ENCODE measurements at places on chromosomes 2 and 18.

DNA sequence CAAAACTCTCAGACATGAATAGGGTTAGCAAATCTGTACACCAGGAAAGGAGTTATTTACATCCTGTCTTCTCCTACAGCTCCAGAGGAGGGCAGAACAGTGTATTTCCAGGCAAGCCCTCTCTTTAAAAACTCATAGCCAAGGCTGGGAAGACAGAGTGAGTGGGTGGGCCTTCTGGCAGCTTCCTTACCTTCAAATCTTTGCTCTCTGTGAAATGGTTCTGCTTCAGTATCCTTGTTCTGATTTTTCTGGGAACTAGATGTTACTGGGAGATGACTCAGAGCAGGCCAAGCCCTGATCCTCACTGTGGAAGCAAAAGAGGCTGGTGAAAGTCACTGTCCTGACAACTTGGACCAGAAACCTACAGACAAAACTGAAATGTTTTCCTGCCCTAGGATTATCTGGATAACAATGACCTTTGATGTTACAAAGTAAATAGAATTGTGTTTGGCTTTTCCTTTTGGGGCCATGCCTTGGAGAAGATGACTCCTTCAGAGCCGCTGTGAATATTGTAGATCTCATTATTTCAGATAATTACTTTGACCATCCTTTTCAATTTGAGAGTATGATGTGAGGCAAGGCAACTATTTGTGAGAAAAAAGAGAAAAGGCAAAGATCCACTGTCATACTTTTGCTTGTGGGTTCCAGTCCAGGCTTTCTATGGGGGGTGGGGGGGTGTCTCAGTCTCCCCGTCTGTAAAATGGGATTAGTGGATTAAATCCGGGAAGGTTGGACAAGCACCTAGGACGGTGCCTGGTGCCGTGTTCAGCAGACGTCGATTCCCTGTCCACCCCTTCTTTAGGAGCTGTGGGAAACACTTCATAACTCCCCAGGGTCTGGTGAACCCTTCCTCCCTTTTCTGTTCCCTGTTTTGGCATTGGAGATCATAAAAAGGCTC, 644 bp upstream of the QPCT start:
- DNase-seq = no peak

DNA sequence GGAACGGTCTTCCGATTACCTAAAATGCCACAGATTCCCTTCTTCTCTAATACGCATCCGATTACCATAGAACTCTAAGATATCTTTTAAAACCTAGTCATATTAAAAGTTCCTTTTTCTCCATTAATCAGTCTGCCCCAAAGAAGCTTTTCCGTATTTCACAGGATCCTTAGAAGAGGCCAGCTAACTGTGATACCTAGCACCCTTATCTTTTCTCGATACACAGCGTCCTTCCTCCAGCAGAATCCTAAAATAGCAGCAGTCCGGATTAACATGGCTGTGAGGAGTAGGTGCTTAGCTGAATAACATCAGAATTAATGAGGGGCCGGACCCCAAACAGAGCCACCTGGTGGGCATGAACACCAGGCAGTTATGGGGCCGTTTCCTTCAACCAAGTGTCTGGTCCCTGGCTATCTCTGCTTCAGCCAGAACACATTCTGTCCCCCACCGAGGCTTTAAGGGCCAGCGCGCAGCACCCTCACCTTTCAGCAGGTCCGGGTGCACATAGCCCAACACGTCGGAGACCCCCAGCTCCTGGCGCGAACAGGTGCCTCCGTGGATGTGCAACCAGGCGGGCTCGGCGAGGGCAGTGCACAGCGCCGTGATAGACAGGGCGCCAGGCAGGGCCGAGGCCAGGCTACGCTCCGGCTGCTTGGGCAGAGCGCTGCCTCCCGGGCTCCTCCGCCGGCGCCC, 995 bp downstream of the TMEM127 start:
- DNase-seq = no peak

DNA sequence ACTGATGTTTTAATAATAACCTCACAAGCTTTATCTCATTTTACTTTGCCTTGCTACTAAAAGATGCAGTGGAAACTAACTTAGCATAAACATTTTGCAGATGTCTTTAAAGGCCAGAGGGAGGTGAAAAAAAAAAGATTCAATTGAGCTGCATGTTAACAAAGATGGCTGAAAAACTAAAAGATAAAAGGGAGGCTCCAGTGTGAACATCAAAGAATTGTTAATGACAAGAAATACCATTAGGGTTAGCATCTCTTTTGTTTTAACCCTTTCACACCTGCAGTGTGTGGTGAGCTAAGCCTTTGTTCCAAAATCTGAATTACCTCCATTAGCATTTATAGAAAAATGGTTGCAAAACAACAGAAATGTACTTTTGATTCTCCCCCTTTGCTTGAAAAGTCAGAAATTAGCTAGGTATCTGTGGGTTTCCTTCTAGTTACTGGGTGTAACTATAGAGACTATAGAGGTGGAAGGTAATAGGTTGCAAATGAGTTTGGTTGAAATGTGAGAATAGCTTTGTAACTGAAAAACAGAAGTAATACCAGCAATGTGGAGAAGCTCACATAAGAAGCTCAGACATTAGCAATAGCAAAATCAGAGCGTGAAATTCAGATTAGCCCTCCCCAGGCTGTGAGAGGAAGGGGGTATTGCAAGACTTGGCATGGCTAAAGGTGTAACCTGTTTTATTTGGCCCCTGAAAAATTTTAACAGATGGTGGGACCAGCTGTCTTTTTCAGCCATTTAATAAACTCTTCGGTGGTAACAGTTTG, 34.8 kb upstream of the SP5 start:
- DNase-seq = no peak

DNA sequence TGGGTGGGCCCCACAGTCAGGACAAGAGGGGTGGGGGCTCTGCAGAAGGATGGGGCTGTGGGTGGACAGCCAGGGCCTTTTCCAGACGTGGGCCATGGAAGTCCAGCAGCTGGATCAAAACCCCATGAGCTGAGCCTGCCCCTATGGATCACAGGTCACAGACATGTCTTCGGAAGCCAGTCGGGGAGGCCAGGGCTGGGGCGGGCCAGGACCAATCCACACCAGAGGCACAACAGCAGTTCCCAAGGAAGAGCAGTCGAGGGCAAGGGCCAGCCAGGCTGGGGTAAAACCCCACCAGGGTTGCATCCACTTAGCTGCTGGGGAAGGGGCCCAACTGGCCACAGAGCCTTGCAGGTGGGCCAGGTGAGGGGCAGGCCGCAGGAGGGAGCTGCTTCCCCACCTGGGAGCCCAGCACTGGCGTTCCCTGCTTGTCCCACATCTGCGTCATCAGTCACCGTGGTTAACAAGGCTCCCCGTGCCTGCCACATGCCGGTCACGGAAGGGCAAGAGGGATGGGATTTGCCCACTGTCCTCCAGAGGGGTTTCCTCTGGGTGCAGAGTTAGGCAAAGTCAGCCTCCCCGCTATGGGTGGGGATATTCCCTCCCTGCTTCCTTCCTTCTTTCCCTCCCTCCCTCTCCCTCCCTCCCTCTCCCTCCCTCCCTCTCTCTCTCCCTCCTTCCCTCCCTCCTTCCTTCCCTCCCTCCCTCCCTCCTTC, 46.4 kb upstream of the ODC1 start:
- no peak for DNase-seq

GRCh38 chr18:39839782-39840181, 2115.3 kb upstream of the PIK3C3 start:
- no peak for DNase-seq

DNA sequence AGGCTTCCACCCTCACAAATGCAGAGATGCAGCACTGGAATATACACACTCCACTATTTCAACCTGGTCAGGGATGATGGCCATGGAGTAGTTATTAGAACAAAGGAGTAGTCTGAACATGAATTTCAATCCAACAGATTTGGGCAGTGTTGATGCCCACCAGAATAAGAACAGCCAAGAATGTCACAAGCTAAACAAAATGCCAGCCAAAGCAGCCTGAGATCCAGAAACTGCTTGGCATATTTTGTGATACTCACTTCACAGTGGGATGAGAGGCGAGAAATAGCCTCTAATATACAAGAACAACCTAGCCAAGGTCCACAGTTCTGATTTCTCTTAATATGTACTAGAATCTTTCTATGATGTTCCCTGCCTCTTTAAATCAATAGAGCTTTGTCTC, 58.6 kb upstream of the KLF7 start:
- no peak for DNase-seq

- DNase-seq = no peak
Measured at GRCh38 chr18:45015788-45016128, 335.1 kb downstream of the SETBP1 start.

GRCh38 chr2:106570316-106570715, 83.2 kb downstream of the CD8B2 start:
- no peak for DNase-seq

- DNase-seq = no peak
Measured at GRCh38 chr18:48531908-48532307, 6.9 kb upstream of the CTIF start.

DNA sequence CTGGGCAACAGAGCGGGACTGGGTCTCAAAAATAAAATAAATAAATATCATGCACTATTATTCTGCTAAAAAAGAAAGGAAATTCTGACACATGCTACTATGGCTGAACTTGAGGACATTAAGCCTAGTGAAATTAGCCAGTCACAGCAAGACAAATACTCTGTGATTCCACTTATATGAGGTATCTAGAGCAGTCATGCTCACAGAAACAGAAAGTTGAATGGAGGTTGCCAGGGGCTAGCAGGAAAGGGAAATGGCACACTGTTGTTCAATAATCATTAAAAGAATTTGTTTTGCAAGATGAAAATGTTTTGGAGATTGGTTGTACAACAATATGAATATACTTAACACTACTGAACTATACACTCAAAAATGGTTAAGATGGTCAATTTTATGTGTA, 60.8 kb downstream of the NCKAP1 start:
- no peak for DNase-seq

DNA sequence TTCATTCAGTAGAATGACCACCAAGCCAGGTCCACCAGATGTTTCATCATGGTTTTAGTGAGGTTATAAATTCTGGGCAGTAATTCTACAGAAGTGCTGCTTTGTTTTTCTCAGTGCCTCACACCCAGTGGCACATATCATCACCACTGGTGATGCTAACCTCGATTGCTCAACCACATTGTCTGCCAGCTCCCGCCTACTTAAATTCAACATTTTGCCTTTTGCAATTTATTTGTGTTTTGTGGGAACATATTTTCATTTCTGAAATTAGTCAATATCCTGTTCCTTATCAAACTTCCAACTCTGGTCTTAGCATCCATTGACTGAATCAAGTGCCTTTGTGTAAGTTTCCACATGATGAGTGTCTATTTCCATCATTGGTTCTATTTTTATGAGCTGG, 62.3 kb upstream of the TMEM178A start:
- no peak for DNase-seq

GRCh38 chr2:80517316-80517715, 212.8 kb upstream of the LRRTM1 start:
- no peak for DNase-seq

DNA sequence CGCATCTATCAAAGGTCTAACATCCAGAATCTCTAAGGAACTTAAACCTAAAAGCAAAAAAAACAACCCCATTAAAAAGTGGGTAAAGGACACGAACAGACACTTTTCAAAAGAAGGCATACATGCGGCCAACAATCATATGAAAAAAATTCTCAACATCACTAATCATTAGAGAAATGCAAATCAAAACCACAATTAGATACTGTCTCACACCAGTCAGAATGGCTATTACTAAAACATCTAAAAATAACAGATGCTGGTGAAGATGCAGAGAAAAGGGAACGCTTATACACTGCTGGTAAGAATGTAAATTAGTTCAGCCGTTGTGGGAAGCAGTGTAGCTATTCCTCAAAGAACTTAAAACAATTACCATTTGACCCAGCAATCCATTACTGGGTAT, 38.0 kb downstream of the PPP3R1 start:
- DNase-seq = no peak

GRCh38 chr2:2233171-2233826, 97.8 kb downstream of the MYT1L start:
- no peak for DNase-seq
